ENCODE measurements at places on chromosomes 16 and 17.
A peak's percentile ranks its signal among the peaks of the same experiment; 100 is the strongest.

DNA sequence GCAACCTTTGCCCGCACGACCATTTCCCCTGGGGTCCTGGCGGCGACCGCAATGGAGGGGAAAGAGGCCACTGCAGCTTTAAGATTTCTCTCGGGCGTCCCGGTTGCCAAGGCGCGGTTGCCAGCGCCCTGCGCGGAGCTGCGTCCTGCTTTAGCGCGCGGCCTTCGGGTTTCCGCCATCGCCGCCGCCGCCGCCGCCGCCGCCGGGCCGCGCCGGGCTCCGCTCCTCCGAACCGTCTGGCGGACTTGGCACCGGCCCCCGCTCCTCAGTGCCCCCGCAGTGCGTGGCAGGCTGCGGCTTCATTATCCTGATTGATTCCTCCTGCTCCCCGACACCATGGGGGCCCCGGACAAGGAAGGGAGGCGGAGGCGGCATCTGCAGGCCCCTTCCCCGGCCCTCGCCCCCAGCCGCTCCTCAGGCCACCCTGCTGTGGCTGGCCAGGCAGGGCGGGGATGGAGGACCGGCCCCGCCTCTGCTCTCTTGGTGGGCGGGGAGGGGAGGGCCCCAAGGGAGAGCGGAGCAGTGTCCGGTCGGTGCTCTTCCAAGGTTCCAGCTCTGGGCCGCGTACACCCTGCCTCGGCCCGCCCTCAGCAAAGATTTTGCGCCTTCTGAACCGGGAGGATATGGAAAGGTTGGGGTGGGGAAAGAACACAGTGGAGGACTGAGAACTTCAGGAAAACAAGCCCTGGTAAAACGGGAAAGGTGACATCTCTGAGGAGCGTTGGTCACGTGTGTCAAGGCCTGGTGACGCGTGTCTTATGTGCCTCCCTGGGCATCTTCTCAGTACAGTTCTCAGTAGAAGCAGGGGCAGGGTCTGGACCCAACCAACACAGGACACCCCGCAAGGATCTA is 34.0 kb downstream of the NEUROD2 start:
- peak; percentile 58 for DNase-seq

GRCh38 chr16:61148930-61149329 is 887.3 kb downstream of the CDH8 start:
- DNase-seq, result no peak

DNA sequence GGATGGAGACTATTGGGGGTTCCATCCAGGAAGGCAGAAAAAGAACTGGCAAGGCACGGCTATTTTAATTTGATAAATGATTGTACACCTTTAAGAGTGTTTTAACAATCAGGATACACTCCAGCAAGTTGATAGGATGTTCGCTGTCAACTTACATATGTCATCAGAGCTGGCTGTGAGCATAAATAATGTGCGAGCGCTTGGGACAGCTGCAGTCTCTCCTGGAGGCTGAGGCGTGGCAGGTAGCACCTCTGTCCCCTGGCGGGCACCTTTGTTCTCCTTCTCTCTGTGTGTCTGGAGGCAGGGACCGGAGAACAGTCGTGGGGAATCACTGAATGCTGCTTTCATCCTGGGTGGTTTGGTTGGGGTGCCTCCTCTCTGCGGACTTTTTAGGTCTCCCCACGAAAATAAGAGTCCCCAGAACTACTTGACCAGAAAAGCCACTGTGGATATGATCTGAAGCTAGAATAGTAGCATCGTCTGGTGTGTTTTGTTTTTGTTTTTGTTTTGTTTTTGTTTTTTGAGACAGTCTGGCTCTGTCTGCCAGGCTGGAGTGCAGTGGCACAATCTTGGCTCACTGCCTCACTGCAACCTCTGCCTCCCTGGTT is 9.4 kb downstream of the BAHCC1 start:
- peak; percentile 56 for DNase-seq

GRCh38 chr16:85657996-85658395 is 30.8 kb downstream of the GINS2 start:
- DNase-seq, result no peak

- DNase-seq, result no peak
These were observed 11.5 kb upstream of the DUSP14 start for GRCh38 chr17:37478187-37478586.

DNA sequence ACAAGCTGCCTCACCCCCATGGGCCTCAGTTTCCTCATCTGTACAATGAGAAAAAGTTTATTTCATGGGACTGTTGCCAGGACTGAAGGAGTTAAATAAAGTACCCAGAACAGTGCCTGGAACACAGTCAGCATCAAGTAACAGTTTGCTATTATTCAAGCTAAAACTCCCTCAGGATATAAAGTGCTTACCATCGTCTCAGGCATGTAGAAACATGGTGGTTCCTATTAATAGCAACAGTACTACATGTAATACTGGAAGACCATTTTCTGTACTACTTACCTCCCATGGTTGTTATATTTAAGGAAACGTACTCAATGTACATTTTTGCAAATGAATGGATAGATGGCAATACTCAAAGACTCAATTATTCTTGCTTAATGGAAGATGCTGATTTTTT is 93.4 kb downstream of the NCOR1 start:
- no peak for DNase-seq

- no peak for DNase-seq
These were observed 45.1 kb upstream of the TOX3 start for GRCh38 chr16:52591934-52592592.

All from LoVo (cell line).